ENCODE measurements at places on chromosomes 1 and 21.

GRCh38 chr1:48591181-48591580 lies 119.2 kb upstream of the SPATA6 start:
- no peak for DNase-seq

- DNase-seq, result no peak
Observed at GRCh38 chr1:68136187-68136586, 85.8 kb upstream of the DIRAS3 start.

- DNase-seq, result no peak
Observed at GRCh38 chr1:32276032-32276782, 15.7 kb upstream of the HDAC1 start.

DNA sequence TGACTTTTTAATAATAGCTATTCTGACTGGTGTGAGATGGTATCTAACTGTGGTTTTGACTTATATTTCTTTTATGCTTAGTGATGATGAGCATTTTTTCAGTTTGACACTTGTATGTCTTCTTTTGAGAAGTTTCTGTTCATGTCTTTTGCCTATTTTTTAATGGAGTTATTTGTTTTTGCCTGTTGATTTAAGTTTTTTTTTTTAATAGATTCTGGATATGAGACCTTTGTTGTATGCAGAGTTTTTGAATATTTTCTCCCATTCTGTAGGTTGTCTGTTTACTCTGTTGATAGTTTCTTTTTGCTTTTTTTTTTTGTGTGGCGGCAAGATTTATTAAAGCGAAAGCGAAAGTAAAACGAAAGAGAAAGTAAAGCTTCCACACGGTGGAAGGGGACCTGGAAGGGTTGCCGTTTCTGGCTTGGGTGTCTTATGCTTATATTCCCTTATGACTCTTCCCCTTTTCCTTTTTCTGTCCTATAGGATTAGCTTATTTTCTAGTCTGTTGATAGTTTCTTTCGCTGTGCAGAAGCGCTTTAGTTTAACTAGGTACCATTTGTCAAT lies 67.6 kb downstream of the TBX19 start:
- no peak for DNase-seq

- DNase-seq, result peak; percentile 41
Observed at GRCh38 chr1:76053021-76053420, 21.5 kb upstream of the ST6GALNAC3 start.
